ENCODE measurements at places on chromosomes 4 and X.
A peak's percentile ranks its signal among the peaks of the same experiment; 100 is the strongest.

DNA sequence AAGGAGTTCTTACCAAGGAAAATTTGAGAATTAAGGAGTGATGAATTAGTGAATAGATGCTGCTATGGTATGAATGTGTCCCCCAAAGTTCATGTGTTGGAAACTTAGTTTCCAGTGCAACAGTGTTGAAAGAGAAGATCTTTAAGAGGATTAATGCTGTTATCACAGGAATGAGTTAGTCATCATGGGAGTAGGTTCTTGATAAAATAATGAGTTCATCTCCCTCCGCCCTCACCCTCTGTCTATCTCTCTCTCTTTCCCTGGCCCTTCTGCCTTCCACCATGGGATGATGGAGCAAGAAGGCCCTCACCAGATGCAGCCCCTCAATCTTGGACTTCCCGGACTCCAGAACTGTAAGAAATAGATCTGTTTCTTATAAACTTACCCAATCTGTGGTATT is 38.3 kb upstream of the KLHL8 start:
- no peak for DNase-seq

- DNase-seq = peak; percentile 86
Observed at GRCh38 chr4:138680989-138681604, 334.5 kb upstream of the NOCT start.

DNA sequence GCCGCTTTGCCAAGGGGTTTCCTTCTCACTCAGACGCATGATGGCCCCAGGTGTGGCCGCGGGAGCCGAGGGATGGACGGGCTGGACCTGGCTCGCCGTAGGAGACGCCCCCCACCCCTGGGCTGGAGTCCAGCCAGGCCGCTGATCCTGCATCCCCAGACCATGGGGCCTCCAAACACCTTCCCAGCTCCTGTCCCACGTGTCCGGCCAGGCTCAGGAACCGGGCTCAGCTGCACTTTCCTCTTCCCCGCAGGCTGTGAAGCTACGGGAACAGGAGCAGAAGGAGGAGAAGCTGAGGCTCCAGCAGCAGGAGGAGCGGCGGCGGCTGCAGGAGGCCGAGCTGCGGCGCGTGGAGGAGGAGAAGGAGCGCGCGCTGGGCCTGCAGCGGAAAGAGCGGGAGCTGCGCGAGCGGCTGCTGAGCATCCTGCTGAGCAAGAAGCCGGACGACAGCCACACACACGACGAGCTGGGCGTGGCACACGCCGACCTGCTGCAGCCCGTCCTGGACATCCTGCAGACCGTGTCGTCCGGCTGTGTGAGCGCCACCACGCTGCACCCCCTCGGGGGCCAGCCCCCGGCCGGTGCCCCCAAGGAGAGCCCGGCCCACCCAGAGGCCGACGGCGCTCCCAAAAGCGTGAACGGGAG is 9.1 kb downstream of the AKAP17A start:
- no peak for DNase-seq

GRCh38 chrX:16827225-16827624 is 41.0 kb downstream of the TXLNG start:
- no peak for DNase-seq

DNA sequence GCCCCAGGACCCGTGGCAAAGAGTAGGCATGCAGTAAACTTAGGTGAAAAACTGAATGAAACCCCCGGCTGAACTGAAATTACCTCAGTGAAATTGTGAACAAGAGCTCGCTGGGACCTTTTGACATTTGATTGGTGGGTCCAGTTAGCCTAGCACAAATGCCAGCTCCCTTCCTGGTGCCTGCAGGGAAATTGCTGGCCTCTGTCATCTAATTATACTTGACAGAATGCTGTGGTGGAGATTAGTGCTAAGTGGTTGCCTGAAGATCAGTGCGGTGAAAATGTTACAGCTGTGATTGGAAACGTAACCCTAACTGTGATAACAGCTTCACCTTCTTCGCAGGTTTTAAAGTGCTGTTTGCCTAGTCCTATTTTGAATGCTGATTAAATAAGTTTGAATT is 43.0 kb downstream of the ADD1 start:
- DNase-seq = peak; percentile 25

DNA sequence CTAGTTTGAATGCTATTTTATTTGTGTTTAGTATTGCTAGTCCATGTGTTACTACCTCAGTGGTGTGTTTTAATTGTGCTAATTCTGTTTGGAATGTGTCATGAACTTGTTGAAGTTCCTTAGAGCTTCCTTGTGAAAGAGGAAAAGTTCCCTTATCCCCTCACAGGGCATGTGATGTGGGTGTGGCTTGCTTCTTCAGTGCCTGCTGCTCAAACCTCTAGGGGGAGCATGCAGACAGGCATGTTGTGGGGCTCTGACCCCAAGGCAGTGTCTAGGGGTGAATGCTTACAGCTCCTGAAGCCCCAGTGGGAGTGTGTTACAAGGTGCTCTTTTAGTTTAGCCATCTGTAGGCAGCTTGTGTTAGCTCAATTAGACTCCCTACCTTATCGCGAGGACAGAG is 86.5 kb downstream of the MAGED4 start:
- peak; percentile 58 for DNase-seq

GRCh38 chr4:1842339-1842895 is 13.5 kb downstream of the LETM1 start:
- DNase-seq = peak; percentile 13

DNA sequence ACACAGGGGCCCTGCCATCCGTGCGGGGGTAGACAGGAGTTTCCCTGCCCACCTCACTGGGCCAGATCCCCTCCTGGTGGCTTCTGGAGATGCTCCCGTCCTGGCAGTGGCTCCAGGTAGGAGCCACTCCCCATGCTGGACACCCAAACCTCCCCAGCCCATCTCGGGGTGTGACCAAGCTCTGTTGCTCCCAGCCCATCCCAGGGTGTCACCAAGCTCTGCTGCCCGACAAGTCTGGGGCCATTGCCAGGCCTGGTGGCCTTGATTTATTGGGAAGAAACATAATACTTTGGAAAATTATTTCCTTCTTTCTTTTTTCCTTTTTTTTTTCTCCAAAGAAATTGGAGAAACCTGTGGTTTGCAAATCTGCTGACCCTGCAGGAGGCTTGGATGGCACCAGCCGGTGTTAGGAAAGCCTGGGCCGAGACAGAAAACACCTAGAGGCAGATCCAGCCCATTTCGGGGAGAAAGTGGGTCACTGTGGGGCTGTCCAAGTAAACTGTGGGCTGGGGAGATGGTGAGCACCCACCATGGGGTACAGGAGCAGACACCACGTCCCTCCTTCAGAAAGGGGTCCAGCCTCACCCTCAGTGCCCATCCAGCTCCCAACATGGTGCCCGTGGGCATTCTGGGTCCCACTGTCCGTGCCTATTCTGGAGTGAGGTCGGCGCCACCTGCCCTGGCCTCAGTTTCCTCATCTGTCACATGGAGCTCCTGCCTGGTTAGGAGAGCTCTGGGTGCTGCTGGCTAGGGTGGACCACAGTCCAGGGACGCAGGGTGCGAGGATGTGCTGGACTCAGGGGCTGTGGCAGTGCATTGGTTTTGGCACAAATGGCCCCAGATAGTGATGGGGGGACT is 59.4 kb upstream of the ADRA2C start:
- DNase-seq = no peak

GRCh38 chrX:149510386-149510785 is 5.3 kb upstream of the IDS start:
- peak; percentile 13 for DNase-seq

DNA sequence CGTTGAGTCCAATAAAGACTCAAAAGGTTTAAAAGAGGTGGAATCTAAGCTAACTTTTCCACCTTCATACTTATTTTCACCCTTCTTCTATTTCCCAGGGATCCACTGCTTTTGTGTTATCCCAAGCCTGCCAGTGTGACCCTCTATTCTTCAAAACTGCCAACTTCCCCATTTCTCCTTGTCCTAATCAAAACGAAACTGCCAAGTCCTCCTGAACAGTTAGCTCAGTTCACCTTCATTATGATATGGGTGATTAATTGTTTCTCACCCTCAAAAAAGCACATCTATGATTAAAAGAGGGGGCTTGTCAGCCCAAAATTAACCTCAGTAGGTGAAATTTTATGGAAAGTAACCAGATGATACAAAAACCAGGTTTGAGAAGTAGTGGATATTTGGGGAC is 108.4 kb downstream of the GUCY2F start:
- no peak for DNase-seq

DNA sequence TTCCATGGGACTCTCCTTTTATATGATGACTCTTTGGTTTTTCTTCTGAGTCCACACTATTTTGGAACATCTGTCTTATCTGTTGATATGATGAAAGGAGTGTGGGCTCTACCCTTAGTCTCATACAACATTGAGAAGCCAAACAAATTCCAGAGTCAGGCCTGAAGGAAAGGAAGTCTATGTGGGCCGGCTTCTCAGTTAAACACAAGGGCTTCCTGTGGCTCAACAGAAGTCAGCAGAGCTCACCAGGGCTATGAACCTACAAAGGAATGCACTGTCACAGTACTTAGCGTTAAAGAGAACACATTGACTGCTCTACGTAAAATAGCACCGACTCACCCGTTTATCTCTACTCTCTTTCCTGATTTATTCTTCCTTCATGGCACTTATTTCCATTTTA is 641.0 kb upstream of the FRG1 start:
- DNase-seq = no peak

DNA sequence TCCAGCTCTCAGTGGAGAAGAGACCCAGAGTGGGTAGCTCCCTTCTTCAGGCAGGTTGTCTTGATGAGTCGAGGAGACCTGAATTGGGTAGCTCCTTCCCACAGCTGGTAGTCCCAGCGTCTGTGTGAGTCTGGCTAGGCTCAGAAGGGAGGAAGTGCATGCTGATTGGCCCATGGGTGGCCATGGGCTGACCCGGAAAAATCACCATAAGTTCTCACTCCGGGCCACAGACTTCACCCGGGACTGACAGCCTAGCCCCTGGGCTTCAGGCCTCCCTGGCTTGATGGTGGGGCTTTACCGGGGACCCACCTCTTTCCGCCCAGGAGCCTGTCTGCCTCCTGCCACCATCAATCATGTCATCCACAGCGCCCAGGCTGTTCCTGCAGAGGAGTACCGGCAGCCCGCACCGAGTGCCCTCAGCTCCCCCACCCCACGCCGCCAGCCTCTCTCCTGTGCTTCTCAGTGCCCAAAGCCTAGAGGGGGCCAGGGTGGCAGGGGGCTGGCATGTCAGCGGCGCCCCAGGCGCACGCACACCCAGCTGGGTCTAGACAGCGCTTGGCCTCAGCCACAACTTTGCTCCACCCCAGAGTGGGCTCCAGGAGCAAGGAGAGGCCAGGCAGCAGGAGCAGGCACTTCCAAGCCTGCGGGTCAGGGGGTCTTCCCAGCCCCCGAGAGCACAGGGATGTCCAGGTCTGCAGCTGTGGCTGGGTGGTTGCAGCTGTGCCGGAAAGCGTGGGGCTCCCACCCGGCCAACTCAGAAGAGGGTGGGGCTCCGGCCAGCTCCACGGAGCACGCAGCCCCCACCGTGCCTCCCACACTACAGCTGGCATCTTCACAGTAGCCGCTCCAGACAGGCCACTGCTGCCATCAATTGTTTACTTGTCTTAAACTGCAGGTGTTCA is 16.1 kb upstream of the SAT1 start:
- DNase-seq = no peak

GRCh38 chrX:104864296-104864695 is 298.3 kb downstream of the IL1RAPL2 start:
- DNase-seq = no peak

GRCh38 chr4:81883530-81884450 is 412.1 kb upstream of the RASGEF1B start:
- DNase-seq = no peak

DNA sequence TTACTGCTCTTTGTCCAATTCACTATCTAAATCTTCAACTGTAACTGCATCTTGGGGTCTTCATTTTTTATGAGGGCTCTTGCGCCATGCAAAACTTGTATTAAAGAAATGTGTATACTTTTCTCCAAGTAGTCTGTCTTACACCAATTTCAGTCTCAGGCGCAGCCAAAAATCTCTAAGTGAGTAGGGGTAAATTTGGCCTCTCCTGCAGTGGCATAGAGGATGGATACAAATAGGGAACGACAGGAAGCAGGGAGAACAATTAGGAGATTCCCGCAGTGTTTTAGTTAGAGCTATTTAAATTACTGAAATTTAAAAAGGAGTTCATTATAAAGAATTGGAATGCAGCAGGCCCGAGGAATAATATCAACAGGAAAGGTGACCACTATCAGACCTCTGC is 30.2 kb downstream of the DMP1 start:
- peak; percentile 41 for DNase-seq

DNA sequence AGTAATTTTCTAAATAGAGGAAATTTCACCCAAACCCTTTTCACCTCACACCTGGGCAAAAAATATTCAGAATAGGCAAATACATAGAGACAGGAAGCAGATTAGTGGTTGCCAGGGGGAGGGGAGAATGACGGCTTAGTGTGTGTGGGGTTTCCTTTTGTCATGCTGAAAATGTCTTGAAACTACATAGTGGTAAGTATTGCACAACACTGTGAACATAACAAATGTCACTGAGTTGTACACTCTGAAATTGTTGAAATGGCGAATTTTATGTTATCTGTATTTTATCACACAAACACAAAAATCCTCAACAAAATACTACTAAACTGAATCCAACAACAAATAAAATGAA is 60.7 kb upstream of the PLAC1 start:
- DNase-seq = no peak

GRCh38 chrX:116873671-116874070 is 410.9 kb upstream of the CT83 start:
- no peak for DNase-seq

DNA sequence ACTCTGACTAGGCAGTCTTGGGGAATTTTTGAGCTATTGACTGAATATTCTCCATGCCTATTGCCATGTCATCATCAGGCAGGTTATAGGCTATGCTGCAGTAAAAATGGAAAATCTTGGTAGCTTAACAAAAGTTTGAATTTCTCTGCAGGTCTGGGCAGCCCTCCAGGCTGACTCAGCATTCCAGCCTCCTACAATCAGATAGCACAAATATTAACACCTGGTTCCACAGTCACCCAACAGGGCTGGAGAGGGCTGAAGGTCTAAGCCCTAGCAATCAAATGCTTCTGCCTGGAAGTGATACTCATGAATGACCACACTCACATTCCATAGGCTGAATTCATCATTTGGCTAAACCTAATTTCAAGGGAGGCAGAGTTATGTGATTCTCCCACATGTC is 9.6 kb upstream of the PPP3CA start:
- DNase-seq = no peak

- no peak for DNase-seq
Observed at GRCh38 chr4:119261986-119262385, 49.5 kb downstream of the USP53 start.

DNA sequence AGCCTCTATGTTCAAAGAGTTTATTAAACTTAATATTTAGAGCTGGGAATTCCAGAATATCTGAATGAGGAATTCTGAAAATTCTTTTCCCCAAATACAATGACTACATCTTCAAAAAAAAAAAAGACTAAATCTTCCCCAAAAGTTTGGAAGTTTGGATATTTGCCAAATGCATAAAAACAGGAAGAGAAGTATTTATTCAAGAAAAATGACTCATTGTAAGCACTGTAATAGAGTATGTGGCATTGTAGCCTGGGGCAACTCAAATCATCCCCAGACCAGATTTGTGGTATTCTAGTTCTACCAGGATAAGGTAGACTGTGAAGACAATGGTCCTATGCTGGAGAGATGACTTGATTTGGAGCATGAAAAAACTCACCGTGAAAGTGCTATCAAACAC is 78.5 kb upstream of the PDHA2 start:
- DNase-seq = no peak

- peak; percentile 30 for DNase-seq
Observed at GRCh38 chrX:7690842-7691241, 152.1 kb upstream of the VCX start.

GRCh38 chr4:32987111-32987510 is 2266.9 kb downstream of the PCDH7 start:
- DNase-seq = no peak

- DNase-seq = no peak
Observed at GRCh38 chr4:123824524-123824923, 427.9 kb downstream of the SPRY1 start.

- no peak for DNase-seq
Observed at GRCh38 chr4:11299836-11300235, 128.9 kb downstream of the HS3ST1 start.
